Activated CD4-positive, alpha-beta T cell treated with anti-CD3 and anti-CD28 coated beads, Interleukin-2, Interleukin-6, amounts not matched to agents 100 ng/mL and 50 ng/mL, durations not matched to agents 16 hours and 8 hours (primary cell): ENCODE measurements at places on chromosomes 3 and 15.

- no peak for DNase-seq
Observed at GRCh38 chr3:26997226-26997625, 372.0 kb downstream of the NEK10 start.

GRCh38 chr15:75760704-75761435 lies 48.2 kb upstream of the CSPG4 start:
- DNase-seq: no peak

DNA sequence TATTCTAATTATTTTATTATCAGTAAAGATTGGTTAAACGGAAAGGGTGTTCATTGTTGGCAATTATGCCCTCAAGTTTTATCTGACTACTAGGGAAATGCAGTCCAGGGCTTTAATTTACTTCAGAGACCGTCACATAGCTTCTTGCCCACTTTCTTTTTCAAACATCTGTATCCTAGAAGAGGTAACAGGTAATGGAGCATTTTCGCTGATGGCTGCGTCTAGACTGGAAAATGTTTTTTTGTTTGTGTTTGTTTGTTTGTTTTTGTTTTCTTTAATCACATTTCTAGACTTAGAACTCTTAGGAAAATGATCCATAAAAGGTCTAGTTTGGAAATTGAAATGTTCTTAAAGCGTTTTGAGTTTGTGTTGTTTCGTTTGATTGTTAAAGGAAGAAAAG lies 71.4 kb downstream of the ANXA2 start:
- no peak for DNase-seq

DNA sequence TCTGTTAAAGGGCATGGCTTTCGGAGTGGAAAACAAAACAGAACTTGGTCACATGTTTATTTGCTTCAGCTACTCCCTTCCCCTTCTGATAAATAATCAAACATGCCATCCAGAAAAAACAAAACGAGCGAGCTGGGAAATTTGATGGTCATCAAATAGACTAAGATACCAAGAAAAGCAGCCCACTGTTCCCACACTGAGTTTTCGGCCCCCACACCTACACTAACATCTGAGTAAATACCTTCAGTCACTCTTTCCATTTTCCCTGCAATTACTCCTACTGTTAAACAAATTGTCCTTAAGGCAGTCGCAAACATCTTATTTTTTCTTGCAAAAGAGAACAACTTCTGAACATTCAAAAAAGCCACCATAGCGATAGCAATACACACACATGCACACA lies 454.6 kb downstream of the FOXP1 start:
- DNase-seq: peak; percentile 17

GRCh38 chr3:188529228-188529627 lies 375.3 kb downstream of the LPP start:
- no peak for DNase-seq

DNA sequence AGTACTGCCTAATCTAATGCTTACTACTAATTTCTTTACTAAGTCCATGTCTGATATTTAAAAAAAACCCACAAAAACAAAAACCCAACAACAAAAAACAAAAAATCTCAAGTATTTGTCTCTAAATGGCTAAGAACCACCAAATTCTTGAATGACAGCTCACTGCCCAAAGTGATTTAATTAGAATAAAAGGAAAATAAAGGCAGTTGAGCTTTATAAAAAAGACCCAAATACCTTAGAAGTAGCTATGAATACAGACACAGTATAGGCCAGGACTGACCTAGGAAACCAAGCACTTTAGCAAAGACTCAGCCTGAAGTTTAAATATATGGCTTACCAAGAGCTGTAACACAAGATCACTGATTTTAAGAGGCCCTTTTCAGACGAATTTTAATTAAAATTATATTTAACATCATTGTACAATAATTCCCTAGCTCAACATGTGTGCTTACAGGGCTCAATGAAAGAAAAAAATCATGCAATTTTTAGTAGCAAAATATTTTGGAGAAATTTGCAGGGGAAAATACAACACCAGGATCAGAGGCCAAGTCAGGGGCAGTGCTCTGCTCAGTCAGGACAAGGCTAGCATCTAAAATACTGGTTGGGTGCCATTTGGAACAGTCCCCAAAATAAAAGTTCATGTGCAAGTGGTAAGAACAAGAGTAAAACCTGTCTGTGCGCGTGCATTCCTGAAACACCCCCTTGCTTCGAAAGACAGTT lies 24.8 kb downstream of the UQCC5 start:
- DNase-seq: no peak

DNA sequence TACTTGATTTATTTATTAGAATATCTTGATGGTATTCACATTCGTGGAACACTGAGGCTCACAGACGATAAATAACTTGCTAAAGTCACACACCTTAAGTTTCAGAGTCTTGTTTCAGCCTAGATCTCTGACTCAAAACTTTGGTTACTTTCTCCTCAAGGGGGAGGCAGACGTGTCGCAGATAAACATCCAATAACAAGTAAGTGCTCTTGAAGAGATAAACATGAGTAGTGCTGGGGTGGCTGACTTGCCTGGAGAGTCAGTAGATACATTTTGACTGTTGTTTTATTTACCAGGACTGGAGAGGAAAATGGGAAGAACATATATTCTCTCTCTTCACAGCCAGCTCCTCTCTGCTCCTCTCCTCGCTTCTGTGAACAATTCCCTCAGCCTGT lies 31.3 kb downstream of the FBXO45 start:
- no peak for DNase-seq

DNA sequence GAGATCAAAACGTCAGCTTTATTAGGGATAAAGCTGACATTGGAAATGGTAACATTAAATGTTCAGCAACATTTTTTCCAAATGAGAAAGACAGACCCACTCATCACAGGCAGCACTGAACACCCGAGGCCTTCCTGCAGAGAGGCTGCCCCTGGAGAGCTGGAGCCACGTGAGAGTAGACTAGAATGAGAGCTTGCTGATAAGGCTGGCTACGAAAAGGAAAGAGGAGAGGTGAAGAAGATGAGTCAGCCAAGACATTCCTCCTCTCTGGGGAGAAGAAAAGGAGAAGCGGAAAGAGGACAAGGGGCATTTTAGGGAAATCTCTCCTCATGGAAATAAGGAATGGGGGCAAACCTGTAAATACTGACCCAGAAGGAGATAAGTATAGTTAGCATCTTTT lies 7.3 kb downstream of the CYP19A1 start:
- DNase-seq: no peak

- DNase-seq: peak; percentile 36
Observed at GRCh38 chr3:111072031-111072921, 660 bp downstream of the NECTIN3 start.

- no peak for DNase-seq
Observed at GRCh38 chr3:179174898-179175297, 26.7 kb downstream of the PIK3CA start.

DNA sequence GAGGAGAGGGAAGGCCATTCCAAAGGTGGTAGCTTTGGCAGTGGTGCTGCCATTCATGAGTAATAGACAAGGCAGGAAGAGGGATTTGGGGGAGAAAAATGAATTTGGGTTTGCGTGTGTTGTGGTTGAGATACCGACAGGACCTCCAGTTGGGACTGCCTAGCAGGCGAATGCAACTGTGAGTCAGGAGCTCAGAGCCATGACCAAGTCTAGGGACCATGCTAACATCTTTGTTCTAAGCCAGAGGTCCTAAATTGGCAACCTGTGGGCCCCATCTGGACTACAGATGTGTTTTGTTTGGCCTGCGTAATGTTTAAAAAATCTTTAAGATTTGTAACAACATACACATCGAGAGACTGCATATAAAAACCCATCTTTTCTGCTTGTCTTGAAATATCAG lies 61.6 kb downstream of the SAMMSON start:
- no peak for DNase-seq

DNA sequence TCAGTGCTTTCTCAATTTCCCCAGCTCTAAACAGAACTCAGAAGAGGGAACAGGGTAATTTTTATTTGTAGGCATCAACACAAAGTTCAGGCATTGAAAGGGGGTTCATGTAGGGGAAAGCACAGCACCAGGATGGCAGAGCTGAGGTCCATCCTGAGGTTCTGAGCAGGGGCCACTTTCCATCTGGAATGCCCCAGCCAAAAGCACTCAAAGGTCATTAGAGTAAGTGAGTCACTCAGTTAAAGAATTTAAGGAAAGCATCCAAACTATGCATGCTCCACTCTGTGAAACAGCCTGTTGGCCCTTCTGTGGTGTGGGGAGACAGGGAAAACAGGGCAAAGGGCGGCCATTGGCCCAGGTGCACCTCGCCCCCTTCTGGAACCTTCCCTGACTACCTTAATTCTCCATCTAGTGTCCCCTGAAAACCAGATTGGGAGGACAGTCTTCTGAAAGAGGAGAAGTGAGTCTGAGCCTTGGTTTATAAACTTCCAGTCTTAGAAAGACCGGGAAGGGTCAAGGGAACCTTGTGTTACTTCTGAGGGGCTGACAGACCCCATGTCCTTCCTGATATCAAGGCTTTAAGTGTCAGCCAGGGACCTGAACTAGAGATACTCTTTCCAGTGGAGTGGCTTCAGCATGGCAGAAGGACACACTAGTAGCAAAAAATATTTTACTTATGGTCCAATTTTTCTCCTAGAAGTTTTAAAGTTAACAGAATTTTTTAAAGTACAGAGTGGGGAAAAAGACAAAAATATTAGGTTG lies 133.3 kb downstream of the MYLK start:
- no peak for DNase-seq

DNA sequence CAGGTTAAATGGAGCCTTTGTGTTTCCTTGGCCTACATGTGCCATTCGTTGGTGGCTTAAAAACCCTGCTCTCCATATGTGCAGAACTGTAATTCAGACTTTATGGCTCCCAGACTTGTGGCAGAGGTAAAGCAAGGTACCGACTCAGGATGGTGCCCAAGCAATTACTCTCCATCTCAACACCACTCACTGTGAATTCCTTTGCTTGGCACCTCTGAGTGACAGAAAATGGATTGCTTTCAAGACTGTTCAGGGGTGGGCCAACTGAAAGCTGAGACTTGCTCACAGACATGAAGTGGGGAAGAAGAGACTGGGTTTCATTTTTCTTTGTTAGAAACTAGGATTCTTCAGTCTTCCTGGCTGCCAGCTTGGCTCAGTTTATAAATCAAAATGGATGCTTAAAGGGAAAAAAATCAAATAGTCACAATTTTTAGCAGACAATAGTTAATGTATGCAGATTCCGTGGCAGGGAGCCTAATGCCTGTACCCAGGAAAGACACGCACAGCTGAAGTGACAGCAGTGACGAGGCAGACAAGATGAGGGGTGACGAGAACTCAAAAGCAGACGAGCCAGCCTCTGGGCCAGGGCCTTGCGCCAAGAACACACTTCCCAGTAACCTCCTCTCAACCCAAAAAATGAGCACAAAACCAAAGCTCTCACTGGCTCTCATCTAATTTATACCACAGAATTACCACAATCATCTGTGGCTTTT lies 207.9 kb upstream of the SLC2A2 start:
- DNase-seq: no peak

GRCh38 chr15:95687686-95688085 lies 642.8 kb upstream of the NR2F2 start:
- DNase-seq: no peak

DNA sequence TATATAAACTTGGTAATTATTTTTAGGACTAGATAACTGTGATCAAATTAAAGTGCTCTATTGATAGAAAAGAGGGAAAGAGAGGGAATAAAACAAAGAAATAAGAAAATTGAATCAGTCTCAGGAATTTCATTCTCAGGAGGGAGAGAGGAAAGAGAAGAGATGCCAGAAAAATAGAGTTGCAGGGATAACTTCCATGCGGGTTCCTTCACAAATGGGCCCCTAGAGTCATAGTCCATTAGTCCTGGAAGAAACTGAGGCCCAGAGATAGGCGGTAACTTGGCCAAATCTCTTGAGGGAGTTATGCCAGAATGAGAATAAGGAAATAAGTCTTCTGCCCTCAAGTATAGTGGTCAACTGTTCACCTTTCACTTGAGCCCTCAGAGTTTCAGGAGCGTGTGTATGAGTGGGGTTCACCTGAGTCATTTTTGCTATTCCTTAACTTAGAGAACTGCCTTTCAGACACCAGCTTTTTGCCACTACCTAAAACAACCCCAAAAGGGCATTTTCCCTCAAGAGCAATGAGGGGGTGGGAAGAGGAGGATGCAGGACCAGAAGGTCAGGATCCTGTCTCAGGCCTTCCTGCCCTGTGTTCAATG lies 192.6 kb downstream of the MEX3B start:
- no peak for DNase-seq

DNA sequence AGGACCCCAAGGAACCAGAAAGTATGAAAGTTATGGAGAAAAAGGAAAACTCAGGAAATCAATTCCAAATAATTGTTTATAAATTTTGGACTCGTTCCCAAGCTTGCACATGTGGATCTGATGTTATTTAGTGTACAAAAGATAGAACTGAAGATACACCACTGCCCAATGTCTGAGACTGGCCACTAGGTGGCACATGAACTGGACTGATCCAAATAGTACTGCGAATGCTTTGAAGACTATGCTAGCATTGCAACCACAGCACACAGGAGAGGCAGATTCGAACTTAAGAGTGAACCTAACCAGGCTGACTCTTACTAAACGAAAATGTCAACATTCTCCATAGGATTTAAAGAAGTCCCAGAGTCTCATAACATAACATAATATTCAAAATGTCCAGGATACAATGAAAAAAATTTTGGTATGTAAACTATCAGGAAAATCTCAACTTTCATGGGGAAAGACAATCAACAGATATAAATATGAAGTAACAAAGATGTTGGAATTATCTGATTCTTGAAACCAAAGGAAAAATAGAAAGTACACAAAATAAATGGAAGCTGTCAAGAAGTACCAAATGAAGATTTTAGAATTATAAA lies 596.7 kb downstream of the FGF12 start:
- peak; percentile 44 for DNase-seq

DNA sequence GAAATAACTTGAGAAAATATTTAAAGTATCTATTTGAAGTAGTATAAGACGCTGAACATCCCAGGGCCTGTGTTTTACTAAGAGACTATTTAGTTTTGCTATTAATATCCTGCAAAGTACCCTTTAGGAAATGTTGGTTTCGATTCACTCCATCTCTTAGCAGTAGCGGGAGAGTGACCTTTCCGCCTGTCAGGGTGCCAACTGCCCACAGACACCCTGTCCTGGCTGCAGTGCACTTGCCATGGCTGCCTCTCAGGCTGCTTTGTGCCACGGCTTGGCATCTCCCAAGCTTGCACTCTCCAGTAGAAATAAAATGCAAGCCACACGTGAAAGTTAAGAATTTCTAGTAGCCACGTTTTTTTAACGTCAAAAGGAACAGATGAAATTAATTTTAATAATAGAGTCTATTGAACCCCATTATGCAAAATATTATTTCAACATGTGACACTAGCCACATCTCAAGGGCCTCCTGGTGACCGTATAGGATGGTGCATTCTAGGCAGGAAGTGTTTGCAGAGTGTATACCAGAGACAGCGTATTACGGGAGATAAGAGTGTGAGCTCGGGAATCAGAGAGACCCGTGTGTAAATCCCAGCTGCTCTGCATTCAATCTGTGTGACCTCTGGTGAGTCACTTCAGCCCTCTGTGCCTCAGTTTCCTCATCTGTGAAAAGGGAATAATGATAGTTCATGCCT lies 19.8 kb downstream of the ADAMTS9 start:
- no peak for DNase-seq

DNA sequence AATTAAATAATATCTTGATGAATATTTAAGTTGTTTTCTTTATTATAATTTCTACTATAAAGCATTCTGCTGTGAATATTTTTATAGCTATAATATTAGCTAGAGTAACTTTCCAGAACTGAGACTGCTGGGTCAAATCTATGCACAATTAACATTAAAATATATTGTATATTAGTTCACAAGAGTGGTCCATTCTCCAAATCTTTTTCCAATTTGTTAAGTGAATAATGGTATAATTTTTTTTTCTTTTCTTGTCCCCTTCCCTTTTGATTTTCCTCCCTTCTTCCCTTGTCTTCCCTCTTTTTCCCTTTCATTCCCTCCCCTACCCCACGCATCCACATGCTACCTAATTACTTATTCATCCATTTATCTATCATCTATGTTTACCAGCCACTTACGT lies 977.5 kb downstream of the TUSC7 start:
- no peak for DNase-seq

- no peak for DNase-seq
Observed at GRCh38 chr3:120353463-120353862, 4.3 kb upstream of the LRRC58 start.
